AG20443 (cell line): ENCODE measurements at places on chromosomes 11 and 22.

DNA sequence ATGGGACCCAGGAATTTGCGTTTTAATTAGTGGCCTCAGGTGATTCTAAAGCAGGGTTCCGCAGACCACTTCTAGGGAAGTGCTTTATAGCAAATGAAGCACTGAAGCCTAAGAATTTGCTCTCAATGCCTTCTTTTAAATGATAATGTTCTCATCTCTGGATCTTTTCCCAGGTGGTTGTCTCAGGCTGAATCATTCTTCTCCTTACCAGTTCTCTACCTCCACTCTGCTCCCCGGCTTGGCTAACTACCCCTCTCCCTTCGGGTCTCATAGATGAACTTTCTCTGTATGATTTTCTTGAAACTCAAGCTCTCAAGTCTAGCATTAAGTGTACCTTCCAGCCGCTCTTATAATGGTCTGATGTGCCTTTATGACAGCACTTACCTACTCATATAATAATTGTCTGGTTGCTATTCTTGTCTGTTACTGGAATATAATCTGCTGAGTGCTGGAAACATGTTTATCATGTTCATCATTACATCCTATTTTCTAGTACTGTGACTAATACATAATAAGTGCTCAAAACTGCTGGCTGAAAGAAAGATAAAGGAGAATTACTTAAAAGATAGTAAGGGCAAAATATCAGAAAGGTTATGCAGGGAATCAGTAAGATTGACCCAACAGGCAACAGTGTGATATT lies 195.9 kb upstream of the SESN3 start:
- no peak for DNase-seq

DNA sequence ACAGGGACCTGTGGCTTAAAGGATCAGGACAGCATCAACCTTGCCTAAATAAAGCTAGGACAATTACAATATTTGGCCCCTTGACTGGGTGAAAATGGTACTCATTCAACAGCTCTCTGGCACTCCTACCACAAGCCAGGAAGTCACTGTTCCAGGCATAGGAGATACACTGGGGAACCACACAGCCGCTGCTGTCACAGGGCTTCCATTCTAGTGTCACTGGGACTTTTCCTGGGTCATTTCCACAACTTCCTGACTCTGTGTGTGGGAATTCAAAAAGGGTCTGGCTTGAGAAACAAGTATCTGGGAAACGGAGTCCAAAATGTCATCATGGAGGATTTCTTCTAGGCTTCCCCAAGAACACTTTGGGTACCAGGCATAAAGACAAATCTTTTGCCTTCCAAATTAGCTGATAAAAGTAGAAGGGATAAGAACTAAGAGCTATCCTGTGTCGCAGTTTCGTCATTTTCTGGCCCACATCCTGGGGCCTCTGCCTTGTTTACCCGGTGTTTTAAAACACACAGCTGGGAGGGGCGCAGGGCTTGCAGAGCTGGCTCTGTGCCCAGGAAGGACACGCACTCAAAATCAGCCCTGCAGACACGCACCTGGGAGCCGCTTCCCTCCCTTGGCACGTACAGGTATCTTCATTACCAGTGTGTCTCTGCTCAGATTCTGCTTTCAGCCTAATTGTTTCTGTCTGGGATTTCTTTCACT lies 38.0 kb downstream of the TMEM45B start:
- DNase-seq: no peak

GRCh38 chr11:38411149-38411548 lies 1813.1 kb upstream of the RAG2 start:
- DNase-seq: no peak

DNA sequence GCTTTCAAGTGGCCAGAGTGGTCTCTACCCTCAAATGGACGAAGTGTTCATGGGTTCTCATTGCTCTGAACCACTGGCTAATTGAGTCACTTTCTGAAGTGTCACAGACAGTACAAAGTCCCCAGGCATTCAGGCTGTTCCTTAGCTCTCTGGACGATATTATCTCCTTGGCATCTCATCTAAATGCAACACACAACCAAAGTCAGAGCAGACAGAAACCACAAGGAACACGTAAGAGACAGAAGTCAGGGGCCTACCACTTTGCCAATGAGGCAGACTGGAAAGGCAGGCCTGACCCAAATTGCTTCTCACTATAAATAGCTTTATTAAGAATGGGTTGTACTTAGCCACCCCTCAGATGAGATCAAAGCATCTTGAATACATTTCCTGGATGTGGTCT lies 29.0 kb upstream of the LDLRAD3 start:
- DNase-seq: no peak

DNA sequence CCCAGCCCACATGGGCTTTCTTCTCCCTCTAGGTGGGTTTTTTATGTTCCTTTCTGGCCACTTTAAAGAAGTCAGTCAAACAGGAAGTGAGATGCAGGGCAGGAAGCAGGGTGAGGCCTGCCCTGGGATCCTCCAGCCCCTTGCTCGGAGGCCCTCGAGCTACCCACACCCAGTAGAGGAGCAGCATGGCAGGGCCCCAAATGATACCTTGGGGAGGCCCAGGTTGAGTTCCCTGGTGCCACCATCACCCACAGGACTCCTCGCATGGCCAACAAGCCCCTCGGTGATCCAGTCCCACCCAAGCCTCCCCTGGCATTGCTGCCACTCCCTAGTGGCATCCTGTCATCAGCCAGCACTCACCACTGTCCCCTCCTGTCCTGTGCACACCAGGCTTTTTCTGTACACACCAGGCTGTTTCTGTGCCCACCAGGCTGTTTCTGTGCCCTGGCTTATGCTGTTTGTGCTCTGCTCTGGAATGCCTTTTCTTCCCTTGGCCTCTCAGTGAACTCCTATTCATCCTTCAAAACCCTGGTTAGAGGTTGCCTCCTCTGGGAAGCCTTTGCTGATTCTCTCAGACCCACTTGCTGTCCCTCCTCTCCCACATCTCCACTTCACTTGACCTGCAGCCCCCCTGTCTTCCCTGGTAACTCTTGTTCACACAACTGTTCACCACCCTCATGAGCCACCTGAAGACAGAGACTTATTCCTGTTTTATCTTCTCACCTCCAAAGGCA lies 3.1 kb upstream of the PTGDR2 start:
- DNase-seq: no peak

GRCh38 chr22:33666279-33666960 lies 253.9 kb downstream of the LARGE1 start:
- DNase-seq: no peak

DNA sequence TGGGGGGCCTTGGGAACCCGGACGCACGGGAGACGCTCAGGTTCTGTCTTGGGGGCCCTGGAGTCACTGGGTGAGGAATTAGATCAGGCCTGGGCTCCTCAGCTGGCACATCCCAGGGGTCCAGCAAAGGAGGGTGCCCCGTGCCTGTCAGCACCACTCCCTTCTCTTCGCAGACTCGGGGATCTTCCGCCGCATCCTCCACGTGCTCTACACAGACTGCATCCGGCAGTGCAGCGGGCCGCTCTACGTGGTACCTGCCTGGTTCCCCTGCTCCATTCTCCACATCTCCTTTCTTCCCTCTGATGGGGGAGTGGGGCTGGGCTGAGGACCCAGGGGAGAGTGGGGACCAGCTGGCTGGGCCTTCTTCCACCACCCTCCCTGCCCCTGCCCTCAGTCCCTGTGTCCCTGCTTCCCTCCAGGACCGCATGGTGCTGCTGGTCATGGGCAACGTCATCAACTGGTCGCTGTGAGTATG lies 6.7 kb upstream of the TAGLN start:
- no peak for DNase-seq

- no peak for DNase-seq
These were observed 456.3 kb downstream of the MIAT start for GRCh38 chr22:27113641-27114040.

- no peak for DNase-seq
These were observed 402.8 kb downstream of the NXPE2 start for GRCh38 chr11:115080923-115081680.

DNA sequence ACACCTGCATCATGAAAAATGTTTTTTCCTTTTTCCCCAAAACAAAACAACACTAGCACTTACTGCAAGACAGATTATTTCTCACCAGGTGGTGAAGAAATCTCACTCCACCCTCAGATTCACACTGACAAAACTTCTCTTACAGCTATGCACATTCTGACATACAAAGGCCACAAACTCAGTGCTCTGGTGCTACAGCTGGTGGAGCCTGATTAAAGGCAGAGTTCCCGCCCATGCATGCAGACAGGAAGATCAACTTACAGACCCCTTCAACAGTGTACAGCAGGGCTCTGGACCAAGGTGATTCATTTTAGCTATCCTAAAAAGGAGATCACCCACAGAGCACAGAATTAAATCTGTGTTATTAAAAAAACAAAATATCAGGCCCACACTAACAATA lies 112.6 kb downstream of the CADM1 start:
- no peak for DNase-seq

DNA sequence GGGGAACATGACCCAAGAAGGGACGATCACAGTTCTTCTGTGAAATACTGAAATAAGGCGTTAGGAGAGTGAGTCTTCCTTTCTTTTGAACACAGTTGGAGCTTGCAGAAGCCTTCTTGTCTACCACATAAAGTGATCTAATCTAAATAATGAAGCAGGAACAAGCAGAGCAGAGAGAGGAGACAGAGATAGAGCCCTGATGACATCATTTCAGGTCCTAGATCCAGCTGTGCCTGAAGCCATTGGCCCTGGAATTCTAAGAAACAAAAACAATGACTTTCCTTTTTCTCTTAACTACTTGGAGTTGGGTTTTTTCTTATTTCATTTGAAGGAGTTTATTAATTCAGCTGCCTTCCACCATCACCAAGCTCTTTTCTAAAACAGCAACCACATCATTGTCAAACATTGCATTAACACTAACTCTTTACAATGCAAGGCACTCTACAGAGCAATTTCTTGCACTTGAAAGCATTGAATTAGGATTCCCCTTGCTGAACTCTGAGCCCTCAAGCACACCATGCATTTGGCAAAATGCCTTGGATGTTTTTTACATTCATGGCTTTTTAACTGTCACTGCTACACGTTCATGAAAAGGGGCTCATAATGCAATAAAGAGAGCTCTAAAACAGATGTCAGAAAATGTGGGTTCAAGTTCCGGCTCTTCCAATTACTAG lies 117.2 kb upstream of the TIMP3 start:
- DNase-seq: no peak

GRCh38 chr11:67571443-67571842 lies 12.2 kb upstream of the GSTP1 start:
- no peak for DNase-seq

GRCh38 chr11:96134602-96135001 lies 208.4 kb downstream of the MAML2 start:
- DNase-seq: no peak

GRCh38 chr11:94581926-94582325 lies 14.8 kb downstream of the PIWIL4 start:
- DNase-seq: no peak

- DNase-seq: peak; percentile 61
These were observed 6.5 kb downstream of the ADORA2A start for GRCh38 chr22:24433828-24434470.

GRCh38 chr11:110079726-110080125 lies 13.5 kb upstream of the ZC3H12C start:
- DNase-seq: no peak

DNA sequence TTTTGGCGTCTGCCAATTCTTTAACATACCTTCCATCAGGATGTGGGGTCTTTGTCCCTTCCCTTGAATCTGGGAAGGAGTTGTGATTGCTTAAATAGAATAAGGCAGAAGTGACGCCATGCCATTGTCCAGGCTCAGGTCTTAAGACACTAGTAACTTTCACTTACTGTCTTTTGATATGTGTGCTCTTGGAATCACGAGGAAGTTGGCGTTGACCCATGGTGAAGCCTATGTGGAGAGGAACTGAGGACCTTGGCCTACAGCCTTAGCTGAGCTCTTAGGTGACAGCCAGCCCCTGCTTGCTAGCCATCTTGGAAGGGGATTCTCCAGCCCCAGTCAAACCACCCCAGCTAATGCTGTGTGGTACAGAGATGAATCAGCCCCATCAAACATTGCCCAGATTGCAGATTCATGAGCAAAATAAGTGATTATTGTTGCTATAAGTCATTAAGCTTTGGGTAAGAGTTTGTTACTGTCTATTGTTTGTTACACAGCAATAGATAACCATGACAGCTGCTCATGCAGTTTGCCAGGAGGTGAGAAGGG lies 17.6 kb upstream of the CLPB start:
- no peak for DNase-seq

DNA sequence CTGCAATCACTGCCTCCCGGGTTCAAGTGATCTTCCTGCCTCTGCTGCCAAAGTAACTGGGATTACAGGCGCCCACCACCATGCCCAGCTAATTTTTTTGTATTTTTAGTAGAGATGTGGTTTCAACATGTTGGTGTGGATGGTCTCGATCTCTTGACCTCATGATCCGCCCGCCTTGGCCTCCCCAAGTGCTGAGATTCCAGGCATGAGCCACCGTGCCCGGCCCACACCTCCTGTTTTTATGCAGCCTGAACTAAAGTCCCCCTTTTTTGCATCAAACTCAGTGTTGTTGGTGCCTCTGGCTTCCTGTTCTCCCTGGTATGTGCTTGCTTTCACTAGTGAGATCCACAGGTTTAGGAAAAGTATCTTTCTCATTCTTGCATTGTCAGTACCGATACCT lies 4.2 kb downstream of the TBC1D22A start:
- DNase-seq: no peak

DNA sequence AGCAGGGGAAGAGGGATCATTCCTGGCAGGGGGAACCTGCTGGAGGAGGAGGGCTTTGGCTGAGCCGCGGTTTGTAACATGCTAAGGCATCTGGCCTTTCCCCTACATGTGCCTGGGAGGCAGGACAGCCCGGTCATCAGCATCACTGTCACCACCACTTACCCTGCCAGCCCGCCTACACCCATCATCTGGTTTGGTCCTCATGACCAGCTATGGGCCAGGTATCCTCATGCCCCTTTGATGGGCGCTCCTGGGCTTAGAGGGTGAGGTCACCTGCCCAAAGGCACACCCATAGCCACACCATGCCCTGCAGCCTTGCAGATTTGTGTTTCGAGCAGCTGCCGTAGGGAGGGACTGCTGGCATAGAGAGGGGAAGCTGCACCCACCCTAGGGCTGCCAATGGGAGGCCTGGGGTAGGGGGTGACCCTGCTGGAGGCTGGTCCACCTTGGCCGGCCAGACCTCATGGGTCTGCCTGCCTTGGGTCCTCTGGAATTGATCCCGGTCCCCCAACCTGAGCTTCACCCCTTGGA lies 2.6 kb downstream of the MRGPRF start:
- no peak for DNase-seq

- peak; percentile 84 for DNase-seq
These were observed 10.1 kb upstream of the PDGFB start for GRCh38 chr22:39254789-39255298.

- no peak for DNase-seq
These were observed 103.4 kb downstream of the RPL27A start for GRCh38 chr11:8785998-8786397.

- DNase-seq: peak; percentile 39
These were observed 54.1 kb downstream of the MCAM start for GRCh38 chr11:119262668-119263351.

- DNase-seq: peak; percentile 77
These were observed 28.5 kb downstream of the LRP4 start for GRCh38 chr11:46889689-46890475.

GRCh38 chr22:39624501-39624821 lies 53.9 kb downstream of the CACNA1I start:
- no peak for DNase-seq
